ENCODE measurements at places on chromosomes 16 and 17. TPM values are rescaled to one million over a fixed set of nuclear protein-coding genes. Genes with fewer than 3 reads are reported as not detected.

DNA sequence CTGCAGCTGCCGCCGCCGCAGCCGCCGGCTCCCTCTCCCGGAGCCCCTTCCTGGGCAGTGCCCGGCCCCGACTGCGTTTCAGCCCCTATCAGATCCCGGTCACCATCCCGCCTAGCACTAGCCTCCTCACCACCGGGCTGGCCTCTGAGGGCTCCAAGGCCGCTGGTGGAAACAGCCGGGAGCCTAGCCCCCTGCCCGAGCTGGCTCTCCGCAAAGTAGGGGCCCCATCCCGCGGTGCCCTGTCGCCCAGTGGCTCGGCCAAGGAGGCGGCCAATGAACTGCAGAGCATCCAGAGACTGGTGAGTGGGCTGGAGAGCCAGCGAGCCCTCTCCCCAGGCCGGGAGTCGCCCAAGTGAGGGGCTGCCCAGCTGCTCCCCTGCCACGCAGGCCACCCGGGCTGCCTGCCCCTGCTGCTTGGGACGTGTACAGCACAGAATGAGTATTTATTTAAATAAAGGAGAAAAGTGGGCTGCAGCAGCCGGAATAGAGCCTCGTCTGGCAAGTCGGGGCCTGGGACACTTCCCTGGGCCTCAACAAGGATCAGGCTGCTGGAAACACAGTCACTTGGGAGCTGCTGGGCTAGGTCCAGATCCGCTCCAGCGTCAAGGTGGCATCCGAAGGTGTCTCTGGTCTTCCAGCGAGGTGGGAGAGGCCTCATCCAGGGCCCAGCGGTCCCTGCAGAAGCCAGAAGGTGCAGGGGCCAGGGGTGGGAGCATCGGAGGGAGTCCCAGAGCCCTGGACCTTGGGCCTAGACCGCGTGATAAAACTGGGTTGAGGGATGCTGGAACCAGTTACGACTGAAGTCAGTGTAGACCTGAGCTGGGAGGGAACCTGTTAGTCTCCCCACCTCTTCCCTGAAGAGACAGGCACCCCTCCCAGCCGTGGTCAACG lies 8.8 kb downstream of the TBX2 start:
- DNase-seq, result no peak

DNA sequence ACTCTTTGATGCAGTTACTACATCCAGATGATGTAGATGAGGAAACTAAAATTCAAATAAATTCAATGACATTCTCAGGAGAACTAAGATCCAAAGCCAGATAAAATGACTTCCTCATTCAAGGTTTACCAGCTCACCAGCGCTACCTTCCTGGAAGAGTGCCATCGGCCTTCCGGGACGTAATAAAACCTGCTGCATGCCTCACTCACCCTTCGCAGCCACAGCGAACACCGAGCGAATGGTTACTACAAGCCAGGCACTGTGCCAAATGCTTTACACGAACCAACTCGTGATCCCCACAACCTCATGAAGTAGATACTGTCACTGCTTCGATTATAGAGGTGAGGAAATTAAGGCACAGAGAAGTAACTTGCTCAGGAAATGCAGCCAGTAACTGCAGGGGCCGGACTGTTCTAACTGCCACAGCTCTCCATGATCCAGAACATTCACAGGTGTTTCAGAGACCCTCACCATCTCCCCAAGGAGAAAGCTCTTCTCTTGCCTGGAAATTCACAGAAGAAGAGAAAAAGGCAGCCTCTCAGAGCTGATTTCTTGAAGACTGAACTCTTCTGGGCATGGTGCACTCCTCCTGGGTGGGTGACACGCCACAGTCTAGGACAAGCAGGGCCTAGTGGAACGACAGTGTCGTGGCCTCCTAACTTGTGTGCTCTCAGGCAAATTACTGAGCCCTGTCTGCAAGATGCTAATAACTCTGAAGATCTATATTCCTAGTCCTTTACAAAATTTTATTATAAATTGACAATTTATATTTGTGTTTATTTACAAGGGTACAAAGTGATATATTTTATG lies 46.8 kb downstream of the HIC1 start:
- DNase-seq, result peak; percentile 23

DNA sequence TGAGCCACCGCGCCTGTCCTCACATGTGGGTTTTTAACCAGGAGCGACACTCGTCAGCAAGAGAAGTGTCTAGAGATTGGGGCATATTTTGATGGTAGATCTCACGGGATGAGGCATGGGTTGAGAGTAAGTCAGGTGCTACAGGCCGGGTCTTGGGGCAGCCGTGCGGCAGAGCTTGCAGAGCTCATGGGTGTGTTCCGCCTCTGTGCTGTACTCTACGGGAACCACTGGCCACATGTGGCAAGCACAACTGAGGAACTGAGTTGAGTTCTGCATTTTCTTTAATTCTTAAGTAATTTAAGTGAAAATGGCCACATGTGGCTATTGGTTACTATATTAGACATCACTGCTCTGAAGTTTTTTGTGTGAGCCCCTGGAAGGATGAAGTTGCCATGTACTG lies 9.6 kb downstream of the CLUAP1 start:
- no peak for DNase-seq

Gene TUBB3
- not detected for polyA plus RNA-seq

Gene UBB
- 3,832 TPM for polyA plus RNA-seq

GRCh38 chr17:45341533-45342158 lies 24.8 kb upstream of the MAP3K14 start:
- DNase-seq, result no peak

DNA sequence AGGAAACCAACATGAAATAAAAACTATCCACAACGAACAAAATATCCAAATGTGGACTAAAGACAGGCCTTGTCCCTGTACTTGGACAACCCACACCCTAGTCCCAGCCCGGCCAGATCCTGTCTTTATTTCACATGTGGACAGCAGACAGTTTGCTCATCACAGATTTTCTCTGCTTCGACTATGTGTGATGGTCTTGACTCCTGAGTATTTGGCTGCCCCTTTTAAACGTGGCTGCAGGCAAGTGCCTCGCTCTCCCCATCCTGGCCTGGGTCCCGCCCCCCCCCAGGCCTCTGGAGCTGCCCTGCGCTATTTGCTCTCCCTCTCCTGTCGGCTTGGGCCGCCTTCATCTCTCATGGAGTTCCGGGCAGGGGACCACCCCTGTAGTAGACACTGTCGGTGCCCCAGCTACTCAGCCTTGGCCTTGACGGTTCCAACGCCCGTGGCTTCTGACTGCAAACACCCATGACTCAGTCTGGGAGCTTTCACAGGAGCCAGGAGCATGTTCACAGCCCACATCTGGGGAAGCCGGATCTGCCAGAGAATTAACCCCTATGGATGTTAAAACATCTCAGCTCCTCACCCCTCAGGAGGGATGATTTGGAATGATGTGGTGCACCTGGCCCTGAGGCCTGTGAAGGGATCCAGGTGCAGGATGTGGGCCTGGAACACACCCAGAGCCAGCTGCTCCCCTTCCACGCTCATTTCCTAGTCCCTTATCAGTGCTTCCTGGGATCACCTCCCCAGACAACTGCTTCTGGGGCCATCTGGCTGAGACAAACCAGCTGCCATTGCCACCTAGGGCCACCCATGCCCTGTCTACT lies 229.7 kb upstream of the RPL38 start:
- no peak for DNase-seq

Gene TCAP
- polyA plus RNA-seq, result not detected

GRCh38 chr17:38469875-38470274 lies 41.6 kb downstream of the ARHGAP23 start:
- DNase-seq, result no peak

DNA sequence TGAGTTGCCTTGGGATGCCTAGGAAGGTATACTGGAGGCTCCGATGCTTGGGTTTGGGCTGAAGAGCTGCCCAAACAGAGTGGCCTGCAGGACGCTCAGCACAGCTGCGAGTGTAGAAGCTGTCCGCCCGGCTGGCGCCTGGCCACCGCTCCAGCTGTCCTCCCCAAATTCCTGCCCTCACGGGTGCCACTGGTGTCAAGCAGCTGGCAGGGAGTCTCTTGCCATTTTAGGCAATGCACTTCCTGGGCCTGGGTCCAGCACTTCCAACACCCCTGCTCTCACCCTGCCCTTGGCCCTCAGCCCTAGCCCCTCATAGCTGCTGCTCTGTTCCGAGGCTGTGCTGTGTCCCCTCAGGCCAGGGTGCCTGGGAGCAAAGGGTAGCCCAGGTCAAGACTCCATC lies 5.2 kb upstream of the PKMYT1 start:
- no peak for DNase-seq
